ENCODE measurements at places on chromosomes 1 and 21.

DNA sequence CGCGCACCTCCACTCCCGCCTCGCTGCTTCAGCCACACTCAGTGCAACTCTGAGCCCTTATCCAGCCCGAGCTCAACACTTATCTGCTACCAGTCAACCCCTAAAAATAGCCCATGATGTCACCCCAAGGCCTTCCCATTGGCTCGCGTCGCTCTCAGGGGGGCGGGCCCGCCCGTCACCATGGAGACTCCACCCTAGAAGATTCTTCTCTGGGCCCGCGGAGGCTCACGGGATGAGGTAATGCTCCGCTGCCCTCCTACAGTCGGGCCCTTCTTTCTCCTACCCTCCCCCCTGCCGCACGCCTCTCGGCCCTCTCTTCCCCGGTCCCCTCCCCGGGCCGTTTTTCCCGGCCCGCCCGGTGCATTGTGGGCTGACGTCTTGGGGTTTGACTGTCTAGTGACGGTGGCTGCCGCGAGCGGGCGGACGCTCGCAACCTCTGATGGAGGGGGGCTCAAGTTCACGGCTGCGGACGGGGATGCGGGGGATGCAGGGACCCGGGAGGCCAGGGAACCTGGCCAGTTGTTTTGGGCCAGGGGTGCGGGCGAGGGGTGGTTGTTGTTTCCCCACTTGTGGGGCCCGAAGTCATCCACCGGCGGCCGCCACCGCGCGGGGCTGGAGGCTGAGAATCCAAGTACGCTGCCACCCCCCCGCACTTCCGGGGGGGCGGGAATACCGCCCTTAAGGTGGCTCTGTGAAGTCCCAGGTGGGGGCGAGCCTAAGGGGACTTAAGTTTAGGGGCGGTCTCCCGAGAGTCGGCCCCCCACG lies at the start of gene JUN:
TSS of gene JUN (minus strand) at position 55 of the 765 bp plus-strand sequence. CDS start 977 bp downstream, outside the sequence.
- peak within 1 kb of the TSS; percentile 89 for H3K4me3 ChIP-seq
- peak; percentile 97 for DNase-seq
- H3K27me3 ChIP-seq = peaks cover 18% of the 10 kb centered on the region
- H3K36me3 ChIP-seq = peaks cover 29% of the 10 kb centered on the region

DNA sequence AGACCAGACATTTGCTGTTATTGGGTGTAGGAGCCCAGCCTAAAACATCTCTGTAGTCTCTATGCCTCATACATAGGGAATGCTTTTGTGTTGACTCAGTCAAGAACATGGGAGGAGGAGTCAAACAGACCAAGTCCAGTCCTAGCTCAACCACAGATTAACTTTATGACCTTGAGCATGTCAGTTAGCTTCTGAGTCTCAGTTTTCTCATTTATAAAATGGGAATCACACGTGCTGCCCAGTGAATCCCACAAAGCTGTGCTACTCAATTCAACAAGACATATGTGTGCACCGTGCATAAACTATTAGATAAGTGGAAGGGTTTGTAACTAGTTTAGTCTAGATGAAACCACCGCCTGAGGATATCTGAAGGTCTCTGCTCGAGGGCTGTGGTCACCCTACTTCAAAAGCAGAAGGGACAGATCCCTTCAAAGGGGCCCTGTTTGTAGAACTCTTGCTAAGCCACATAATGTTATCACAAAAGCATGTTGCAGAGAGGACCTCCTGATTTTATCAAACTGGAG lies 109.5 kb upstream of the NFIA start:
- H3K4me1 ChIP-seq = no peaks in the 10 kb centered on the region
- H3K27ac ChIP-seq = no peak overlapping the region
- H3K4me3 ChIP-seq = no peak overlapping the region
- peaks cover 8% of the 10 kb centered on the region for H3K27me3 ChIP-seq

- DNase-seq = no peak
- H3K27me3 ChIP-seq = no peaks in the 10 kb centered on the region
- no peak overlapping the region for H3K4me3 ChIP-seq
- no peaks in the 10 kb centered on the region for H3K36me3 ChIP-seq
These were observed 322.0 kb downstream of the CAMTA1 start for GRCh38 chr1:7107109-7107830.

DNA sequence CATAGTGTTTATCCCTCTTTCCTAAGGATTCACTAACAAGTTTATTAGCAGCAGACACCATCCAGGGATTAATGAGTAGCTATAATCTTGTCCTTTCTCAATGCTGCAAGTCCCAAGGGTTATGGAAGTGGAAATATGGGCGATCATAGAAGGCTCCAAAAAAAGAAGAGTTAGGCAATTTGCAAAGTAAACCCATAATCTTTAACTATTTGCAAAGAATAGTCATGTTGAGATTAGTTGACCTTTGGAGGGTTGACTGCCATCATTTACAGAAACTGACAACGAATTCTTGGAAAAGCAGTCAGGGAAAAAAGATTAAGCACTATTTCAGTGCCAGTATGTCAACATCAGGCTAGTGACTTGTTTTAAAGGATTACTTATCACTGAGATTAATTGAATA lies 169.9 kb downstream of the KCNT2 start:
- H3K4me1 ChIP-seq = no peaks in the 10 kb centered on the region
- DNase-seq = no peak
- H3K27ac ChIP-seq = no peak overlapping the region
- no peaks in the 10 kb centered on the region for H3K36me3 ChIP-seq
- H3K4me3 ChIP-seq = no peak overlapping the region

- no peaks in the 10 kb centered on the region for H3K4me1 ChIP-seq
- DNase-seq = no peak
- H3K4me3 ChIP-seq = no peak overlapping the region
- no peaks in the 10 kb centered on the region for H3K27me3 ChIP-seq
- no peak overlapping the region for H3K27ac ChIP-seq
These were observed 64.7 kb downstream of the COQ8A start for GRCh38 chr1:227004796-227005195.

- no peak overlapping the region for H3K4me3 ChIP-seq
- H3K36me3 ChIP-seq = peaks cover 8% of the 10 kb centered on the region
- peaks cover 62% of the 10 kb centered on the region for H3K4me1 ChIP-seq
- DNase-seq = no peak
These were observed 14.2 kb downstream of the UCK2 start for GRCh38 chr1:165841582-165842017.

- DNase-seq = no peak
- H3K27me3 ChIP-seq = no peaks in the 10 kb centered on the region
- no peaks in the 10 kb centered on the region for H3K36me3 ChIP-seq
- H3K27ac ChIP-seq = no peak overlapping the region
- no peak overlapping the region for H3K4me3 ChIP-seq
These were observed 21.4 kb downstream of the NEK2 start for GRCh38 chr1:211653959-211654496.

DNA sequence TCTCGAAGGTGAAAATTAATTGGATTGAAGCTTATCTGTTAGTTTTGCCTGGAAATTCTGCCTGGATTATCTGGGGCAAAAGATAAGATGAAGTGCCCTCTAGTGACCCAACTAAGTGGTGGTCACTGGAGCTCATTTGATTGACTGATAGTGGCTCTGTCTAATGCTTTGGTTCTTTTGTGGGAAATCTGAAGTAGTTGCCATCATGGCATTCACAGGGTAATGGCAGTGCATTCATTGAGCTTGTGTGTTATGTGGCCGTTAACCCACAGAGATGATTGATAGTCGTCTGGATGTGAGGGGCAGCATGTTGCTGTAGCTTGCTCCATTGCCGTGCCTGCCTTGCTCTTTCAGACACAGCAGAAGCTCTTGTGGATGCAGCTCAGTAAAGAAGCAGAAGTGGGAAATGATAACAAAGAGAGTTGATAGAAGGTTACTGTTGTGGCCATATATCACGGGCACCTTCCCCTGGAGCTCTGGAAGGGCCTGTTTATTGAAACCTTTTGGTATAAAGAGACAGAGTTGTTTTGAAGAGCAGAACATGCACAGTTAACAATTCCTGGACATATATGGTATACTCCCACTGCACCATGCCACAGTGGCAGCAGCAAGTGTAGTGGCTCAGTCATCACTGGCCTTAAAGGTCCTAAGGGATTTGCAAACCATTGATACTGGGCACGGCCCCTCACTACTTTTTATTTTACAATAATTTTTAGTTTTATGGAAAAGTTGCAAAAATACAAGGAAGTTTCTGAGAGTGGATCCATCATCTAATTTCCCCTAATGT lies 42.0 kb downstream of the CXADR start:
- H3K27ac ChIP-seq = no peak overlapping the region
- DNase-seq = no peak
- no peak overlapping the region for H3K4me3 ChIP-seq
- H3K27me3 ChIP-seq = no peaks in the 10 kb centered on the region
- H3K36me3 ChIP-seq = no peaks in the 10 kb centered on the region
- peaks cover 3% of the 10 kb centered on the region for H3K4me1 ChIP-seq

DNA sequence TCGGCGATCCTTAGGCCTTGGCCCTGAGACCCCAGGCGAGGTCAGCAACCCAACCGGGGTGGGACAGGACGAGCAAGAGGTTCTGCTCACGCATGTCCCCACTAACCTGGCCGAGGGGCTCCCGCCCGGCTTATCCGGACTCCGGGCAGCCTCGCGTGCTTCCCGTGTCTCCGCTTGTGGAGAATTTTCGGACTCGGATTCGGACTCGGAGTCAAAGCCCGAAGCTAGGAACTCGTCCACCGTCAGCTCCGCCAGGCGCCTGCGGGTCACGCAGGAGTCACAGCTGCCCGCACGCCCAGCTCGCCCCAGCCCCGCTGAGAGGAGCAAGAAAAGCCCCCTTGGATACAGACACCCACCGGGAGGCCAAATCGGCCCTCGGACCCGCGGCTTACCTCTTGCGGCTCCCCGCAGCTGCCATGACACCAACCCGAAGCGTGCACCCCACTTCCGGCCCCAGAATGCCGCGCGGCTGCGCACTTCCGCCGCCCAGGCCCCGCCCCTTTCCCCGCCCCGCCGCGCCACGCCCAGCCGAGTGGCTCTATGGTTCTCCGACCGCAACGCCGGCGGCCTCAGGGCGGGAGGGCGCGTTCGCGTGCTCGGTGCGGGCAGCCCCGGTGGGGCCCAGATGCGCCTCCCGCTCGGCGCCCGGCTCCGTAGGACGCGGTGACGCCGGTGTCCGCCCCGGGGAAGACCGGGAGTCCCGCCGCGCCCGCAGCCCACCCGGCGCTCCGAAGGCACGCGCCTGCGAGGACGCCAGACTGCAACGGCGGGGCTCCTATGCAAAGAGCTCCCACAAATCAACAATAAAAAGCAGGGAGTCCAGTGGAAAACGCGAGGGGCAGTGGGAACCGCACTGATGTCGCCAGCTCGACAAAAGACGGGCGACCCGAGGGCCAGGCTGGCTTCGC lies at the start of gene NOC2L:
TSS of gene NOC2L (minus strand) at position 434 of the 908 bp plus-strand sequence. CDS start at position 418, 16 bp downstream.
- peak; percentile 90 for DNase-seq
- peaks cover 16% of the 10 kb centered on the region for H3K36me3 ChIP-seq
- peaks cover 7% of the 10 kb centered on the region for H3K4me1 ChIP-seq
- H3K27me3 ChIP-seq = no peaks in the 10 kb centered on the region
- H3K27ac ChIP-seq = peak within 1 kb of the TSS; percentile 86

DNA sequence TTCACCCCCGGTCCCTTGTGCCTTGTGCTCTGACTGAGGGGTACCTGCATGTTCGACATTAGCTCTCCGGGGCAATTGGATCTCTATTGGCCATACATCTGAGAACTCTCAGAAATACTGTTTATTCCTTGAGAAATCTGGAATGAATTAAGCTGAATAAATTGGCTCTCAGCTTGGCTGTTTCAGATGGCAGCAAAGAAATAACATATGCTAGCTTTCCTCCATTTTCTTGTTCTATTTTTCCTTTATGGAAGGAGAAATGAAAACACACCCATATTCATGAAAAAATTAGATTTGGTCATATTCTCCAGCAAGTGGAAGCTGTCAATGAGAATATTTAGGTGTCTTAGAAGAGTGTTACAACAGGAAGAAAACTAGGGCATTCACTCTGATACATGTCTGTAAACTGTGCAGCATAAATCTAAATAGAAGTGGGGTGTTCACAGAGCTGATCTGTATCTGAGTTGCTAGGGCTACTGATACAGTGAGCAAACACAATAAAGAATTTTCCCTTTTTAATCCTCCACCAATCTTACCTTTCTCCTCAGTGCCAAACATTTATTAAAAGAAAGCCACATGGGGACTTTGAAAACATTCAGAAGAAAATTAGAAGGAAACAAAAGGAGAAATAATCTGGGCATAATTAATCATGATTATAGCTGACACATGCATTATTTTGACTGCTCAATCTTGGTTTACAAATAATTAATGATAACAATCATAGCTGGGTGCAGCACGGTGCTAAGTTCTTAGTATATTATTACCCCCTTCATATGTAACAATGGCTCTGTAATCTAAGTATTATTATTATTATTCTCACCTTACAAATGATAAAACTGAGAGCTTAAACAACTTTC lies 671.9 kb upstream of the USP24 start:
- H3K27me3 ChIP-seq = no peaks in the 10 kb centered on the region
- H3K4me1 ChIP-seq = no peaks in the 10 kb centered on the region
- no peak overlapping the region for H3K4me3 ChIP-seq

- peaks cover 44% of the 10 kb centered on the region for H3K36me3 ChIP-seq
- H3K4me1 ChIP-seq = peaks cover 13% of the 10 kb centered on the region
- no peak overlapping the region for H3K27ac ChIP-seq
- DNase-seq = no peak
- H3K4me3 ChIP-seq = no peak overlapping the region
These were observed 6.4 kb downstream of the UTP11 start for GRCh38 chr1:38018864-38019343.

GRCh38 chr1:33872275-33872674 lies 8.4 kb downstream of the HMGB4 start:
- no peaks in the 10 kb centered on the region for H3K27me3 ChIP-seq
- no peak overlapping the region for H3K4me3 ChIP-seq
- no peak for DNase-seq
- H3K36me3 ChIP-seq = no peaks in the 10 kb centered on the region

DNA sequence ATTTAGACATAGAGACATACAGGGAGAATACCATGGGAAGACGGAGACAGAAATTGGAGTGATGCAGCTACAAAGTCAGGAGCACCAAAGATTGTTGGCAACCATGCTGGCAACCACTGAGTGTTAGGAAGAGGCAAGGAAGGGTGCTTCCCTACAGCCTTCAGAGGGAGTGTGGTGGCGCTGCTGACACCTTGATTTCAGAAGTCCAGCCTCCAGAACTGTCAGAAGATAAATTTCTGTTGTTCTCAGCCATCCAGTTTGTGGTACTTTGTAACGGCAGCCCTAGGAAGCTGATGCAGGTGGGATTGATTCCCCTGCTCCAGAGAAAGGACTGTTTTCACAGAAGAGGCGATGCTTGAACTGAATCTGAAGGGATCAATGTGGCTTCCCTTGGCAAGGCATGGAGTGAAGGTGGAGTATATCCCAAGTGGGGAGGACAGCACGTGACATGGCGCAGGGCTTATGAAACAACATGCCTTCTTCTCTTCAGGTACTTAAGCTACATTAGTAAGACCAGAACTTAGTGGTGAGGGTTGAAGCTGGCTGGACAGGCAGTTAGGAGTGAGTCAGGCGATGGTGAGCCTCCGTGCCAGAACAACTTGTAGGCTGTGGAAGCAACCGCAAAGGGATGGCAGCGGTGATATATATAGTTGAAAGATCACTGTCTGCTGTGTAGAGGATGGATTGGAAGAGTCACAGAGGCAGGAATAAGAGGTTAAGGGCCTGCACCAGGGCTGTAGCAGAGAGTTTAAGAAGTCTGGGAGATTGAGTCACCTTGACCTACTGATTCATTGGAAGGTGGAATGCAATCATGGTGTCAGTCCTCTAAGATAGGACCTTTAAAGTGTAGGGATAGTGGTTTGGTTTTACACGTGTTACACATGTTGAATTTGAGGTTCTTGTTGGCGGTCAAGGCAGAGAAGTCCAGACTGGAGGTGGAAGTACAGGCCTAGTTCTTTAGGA lies 2.1 kb downstream of the LEPR start:
- peaks cover 1% of the 10 kb centered on the region for H3K27me3 ChIP-seq
- H3K27ac ChIP-seq = no peak overlapping the region
- H3K4me3 ChIP-seq = no peak overlapping the region
- no peak for DNase-seq

- no peak overlapping the region for H3K27ac ChIP-seq
- DNase-seq = no peak
- H3K4me3 ChIP-seq = no peak overlapping the region
- peaks cover 40% of the 10 kb centered on the region for H3K36me3 ChIP-seq
- no peaks in the 10 kb centered on the region for H3K4me1 ChIP-seq
- no peaks in the 10 kb centered on the region for H3K27me3 ChIP-seq
These were observed 25.6 kb downstream of the AGO4 start for GRCh38 chr1:35833395-35833794.
